Cardiac septum (tissue), 1 donor: ENCODE measurements at places on chromosomes 3 and 15.
A peak's percentile ranks its signal among the peaks of the same experiment; 100 is the strongest.

DNA sequence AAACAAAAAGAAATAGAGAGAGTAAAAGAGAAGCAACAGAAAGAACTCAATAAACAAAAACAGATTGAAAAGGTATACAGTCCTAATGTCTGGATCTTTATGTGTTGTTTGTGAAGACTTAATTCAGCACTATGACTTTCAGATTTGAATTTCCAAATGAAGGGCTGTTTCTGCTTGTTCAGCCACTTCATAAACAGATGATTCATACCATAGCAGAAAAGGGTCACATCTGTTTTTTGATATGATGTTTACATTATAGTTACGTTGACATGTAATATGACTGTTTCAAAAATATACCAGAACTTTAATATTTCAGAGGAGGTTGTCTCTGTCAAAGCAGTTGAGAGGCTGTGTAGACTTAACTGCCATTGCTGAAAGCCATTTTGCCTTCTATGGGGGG is 24.1 kb downstream of the ASB14 start:
- no peak for DNase-seq

GRCh38 chr15:25787855-25788520 is 75.1 kb downstream of the ATP10A start:
- DNase-seq = no peak

- DNase-seq = no peak
Observed at GRCh38 chr3:54964081-54964480, 36.2 kb upstream of the LRTM1 start.

- DNase-seq = no peak
Observed at GRCh38 chr3:32395496-32395895, 3.8 kb downstream of the CMTM7 start.

DNA sequence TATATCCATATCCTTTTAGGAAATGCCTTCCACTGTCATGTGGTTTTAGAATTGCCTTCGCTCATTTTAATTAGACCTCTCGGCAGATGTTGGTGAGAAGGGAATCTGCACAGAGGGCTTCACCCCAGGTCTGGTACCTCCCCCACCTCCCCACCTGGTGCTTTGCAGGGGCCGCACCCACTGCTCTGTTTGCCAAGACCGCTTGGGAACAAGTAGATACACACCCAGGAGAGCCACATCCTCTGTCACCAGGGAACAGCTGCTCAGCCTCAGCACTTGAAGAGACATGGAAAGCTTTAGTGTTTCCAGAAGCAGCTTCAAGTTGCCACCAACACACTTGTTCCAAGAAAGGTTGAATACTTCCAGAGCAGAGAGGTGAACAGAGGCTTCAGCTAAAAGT is 21.8 kb downstream of the LRRC31 start:
- DNase-seq = no peak

DNA sequence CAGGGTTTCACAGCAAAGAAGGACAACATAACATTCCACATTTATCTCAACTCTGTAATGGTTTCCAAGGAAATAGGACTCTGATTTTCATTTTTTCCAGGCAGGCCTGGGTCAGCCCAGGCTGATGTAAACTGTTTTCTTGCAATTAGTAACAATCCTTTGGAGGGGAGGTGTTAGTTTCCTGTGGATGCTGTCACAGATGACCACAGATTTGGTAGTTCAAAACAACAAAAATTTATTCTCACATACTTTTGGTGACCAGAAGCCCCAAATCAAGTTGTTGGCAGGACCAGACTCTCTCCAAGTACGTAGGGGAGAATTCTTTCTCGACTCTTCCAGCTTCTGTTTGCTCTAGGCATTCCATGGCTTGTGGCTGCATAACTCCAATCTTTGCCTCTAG is 88.0 kb downstream of the EDEM1 start:
- no peak for DNase-seq

DNA sequence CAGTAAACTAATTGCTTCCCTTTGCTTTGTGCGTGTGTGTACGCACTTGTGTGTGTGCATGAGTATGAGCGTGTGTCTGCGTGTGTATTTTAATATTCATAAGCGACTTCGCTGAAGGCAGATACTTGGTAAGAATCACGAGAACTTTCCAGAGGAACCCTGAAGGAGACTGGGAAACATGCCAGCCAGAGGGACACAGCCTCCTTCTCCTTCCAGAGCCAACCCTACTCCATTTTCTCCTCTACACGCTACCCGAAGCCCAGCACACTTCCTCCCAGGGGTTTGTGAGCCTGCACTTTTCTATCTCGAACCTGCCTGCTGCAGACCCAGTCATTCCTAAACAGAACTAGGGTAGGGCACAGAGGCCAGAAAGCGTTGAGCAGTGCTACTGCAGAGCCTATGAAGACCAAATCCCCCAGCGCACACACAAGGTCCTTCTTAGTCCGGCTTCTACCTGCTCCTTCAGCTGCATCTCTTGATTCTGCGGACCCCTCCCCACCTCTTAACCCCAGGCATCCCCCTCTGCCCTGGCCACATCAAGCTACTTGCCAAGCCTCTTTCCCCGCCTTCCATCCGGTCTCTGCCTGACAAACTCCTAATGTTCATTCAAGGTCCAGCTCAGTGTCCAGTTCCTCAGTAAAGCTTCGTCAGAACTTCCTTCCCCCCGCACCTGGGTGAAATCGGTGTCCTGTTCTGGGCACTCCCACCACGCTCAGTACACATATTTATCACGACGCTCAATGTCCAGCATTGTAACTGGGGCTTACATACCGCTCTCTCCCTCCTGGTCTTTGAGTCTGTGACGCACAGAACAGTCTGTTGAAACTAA is 191.8 kb downstream of the FAM43A start:
- no peak for DNase-seq

GRCh38 chr3:171313702-171314101 is 146.5 kb downstream of the TNIK start:
- no peak for DNase-seq

- no peak for DNase-seq
Observed at GRCh38 chr3:124964387-124964786, 29.8 kb upstream of the MUC13 start.

DNA sequence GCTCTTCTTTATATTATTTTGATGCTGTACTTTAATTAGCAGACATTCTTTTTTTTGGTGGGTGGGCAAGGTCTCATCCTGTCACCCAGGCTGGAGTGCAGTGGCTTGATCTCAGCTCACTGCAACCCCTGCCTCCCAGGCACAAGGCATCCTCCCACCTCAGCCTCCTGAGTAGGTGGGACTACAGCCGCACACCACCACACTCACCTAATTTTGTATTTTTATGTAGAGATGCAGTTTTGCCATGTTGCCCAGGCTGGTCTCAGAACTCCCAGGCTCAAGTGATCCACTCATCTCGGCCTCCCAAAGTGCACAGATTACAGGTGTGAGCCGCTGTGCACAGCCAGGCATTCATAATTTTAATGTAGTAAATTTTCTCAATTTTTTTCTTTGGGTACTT is 608.1 kb downstream of the ZNF385D start:
- DNase-seq = no peak

- DNase-seq = no peak
Observed at GRCh38 chr15:69679623-69680228, 227.1 kb downstream of the RPLP1 start.

GRCh38 chr15:59473226-59473625 is 35.2 kb downstream of the FAM81A start:
- DNase-seq = no peak

- DNase-seq = no peak
Observed at GRCh38 chr3:170502297-170502696, 83.6 kb downstream of the SLC7A14 start.

DNA sequence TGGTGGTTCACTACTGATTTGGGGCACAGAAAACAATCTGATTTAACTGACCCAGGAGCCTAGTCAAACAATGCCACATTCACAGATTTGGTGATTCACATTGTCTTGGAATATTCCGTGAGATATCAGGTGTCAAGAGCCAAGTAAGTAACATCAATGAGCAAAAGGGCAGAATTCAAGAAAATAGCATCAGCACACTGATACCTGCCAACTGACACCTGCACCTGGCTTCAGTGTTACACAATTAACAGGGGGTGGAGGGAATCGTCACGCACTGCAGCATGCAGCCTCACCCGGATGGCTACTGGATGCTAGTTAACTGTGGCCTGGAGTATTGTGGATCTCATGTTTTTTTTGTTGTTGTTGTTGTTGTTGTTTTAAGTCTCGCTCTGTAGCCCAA is 17.6 kb downstream of the CCNL1 start:
- no peak for DNase-seq

DNA sequence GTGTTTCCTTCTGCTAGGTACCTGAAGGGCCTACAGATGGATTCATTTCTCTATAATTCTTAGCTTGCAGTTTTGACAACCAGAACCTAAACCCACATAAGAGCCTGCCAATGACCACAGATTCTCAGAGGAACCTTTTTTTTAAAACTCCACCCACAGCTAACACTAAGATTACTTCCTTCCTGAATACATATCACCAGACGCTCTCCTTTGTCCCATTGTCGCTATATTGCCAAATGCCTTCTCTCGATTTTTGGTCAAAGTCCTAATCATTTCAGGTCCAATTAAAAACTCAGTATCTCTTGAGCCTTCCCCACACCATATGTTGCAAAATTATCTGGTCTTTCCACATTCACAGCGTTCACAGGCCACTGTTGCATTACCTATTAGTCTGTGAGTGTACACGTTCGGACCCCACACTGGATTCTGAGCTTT is 12.4 kb downstream of the ZNF710 start:
- DNase-seq = no peak

GRCh38 chr15:23763021-23763420 is 75.9 kb upstream of the NDN start:
- no peak for DNase-seq

DNA sequence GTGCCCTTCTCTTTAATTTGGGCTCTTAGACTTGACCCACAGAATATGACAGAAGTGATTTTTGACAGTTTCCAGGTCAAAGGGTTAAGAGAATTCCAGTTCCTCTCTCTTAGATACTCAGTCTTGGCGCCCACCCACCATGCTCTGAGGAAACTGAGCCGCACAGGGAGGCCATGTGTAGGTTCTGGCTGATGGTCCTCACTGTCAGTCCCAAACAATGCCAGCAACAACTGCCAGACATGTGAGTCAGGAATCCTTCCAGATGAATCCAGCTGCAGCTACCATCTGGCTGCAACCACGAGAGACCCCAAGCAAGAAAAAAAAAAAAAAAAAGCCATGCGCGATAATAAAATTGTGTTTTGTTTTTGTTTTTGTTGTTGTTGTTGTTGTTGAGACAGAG is 326.6 kb downstream of the MAGI1 start:
- DNase-seq = no peak

GRCh38 chr3:14508966-14509795 is 31.0 kb downstream of the GRIP2 start:
- peak; percentile 86 for DNase-seq

- no peak for DNase-seq
Observed at GRCh38 chr3:169539856-169540255, 123.7 kb downstream of the MECOM start.

DNA sequence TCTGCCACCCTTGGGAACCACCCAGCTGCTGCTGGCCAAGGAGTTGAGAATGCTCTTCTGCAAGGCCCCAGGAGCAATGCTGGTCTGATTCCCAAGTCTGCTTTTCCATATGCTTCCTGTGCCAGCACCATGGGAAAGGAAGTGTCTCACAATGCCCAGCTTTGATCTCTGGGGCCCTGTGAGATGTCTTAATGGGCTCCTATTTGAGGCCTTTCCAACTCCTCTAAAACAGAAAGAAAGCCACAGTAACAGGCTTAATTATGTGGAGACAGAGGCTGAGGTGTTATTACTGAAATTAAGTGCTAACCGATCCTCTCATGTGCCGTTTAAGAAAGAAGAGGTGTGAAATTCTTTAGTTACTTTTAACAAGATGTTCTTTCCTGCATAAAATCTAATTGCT is 4.5 kb downstream of the EOGT start:
- DNase-seq = no peak

DNA sequence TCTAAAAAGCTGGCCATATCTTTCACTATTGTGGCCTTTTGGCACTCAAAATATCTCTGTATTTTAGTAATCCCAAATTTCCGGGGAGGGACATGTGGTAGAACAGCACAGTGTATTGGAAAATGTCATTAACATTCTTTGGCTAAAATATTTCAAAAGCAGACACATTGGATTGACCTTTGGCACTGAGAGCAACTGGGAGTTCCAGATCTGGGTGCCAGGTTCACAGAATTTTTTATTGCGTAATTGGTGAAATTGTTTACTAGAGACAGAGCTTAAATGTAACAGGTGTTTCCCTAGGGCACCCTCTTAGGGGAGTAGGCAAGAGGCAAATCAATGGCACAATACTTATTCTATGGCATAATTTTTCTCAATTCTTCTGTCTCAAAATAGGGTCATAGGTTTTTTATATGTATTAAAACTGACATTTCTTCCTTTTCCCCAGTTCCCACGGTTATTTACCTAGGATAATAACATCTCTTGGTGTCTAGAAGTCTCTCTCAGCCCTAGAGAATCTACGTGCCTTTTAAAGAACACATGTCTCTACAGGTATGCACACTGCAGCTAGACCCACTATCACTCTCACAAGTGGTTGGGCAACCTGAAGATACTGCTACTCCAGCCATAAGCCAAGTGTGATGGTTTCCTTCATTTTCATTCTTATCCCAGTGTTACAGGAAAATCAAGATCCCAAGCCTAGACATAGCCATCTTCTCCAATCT is 10.6 kb downstream of the RBMS3 start:
- no peak for DNase-seq

DNA sequence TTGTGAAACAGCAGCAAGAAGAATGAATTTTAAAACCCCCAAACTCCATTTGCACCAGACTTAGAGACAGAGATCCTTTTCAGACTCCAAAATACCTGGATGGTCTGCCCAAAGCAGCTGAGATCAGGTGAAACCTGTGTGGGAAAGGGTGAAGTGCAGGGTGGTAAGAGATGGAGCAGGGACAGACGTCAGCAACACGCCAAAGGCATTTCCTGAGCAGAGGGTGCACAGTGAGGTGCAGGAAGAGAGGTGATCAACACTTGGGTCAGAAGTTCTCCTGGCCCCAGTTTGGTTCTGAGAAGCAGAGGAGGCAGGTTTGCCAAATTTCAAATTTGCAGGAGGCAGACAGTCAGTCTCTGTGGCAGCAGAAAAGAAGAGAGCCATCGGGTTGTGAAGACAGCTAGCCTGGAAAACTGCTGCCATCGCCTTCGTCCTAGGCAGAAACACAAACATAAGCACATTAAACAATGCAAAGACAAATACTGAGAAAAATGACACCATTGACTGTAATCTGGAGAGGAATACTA is 9.8 kb downstream of the CCR4 start:
- no peak for DNase-seq

DNA sequence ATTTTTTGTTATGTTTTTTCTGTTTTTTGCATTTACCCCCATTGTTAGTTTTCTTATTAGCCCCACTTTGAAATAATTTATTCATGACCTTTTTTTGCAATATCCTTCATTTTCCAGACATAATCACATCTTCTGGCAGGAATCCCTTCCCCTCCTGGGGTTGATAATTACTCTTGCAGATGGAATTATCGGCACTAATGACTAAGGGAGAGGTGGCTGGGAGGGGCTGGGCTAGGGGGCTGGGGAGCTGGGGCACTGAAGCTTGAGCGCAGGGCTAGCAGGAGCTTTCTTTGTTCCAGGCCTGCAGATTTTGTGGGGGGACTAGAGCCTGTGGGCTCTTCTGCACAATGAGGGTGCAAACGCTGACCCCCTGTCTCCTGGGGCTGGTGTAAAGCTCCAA is 77.8 kb downstream of the RAB11A start:
- no peak for DNase-seq

GRCh38 chr15:23645371-23646164 is 2.1 kb downstream of the MAGEL2 start:
- DNase-seq = no peak

- DNase-seq = no peak
Observed at GRCh38 chr3:149511040-149511626, 36.6 kb downstream of the TM4SF4 start.

- no peak for DNase-seq
Observed at GRCh38 chr15:64014995-64015394, 31.3 kb downstream of the DAPK2 start.

- DNase-seq = no peak
Observed at GRCh38 chr3:156218353-156218744, 98.0 kb downstream of the KCNAB1 start.
